ENCODE measurements at places on chromosomes 2 and 18. TPM values are rescaled to one million over a fixed set of nuclear protein-coding genes. Genes with fewer than 3 reads are reported as not detected.

Gene TUBA4B
- 0.26 TPM for total RNA-seq

Gene TOGARAM2
- 0.12 TPM for total RNA-seq

Gene ASB18
- total RNA-seq = not detected

Gene DNER
- 9.1 TPM for total RNA-seq

Gene KCNF1
- 36.5 TPM for total RNA-seq

Gene DNAJC5G
- total RNA-seq = not detected

Gene TGFA
- total RNA-seq = 7.4 TPM

Gene VIT
- not detected for total RNA-seq

Gene SERPINB10
- total RNA-seq = 0.22 TPM

Gene DLGAP1
- total RNA-seq = 0.09 TPM

Gene IL1R2
- total RNA-seq = 0.71 TPM

Gene ATP6V1C2
- 0.26 TPM for total RNA-seq

Gene KCNG2
- total RNA-seq = not detected

Gene ZNF519
- total RNA-seq = 2.1 TPM

Data from A549 treated with DMSO at 1 μM for 4 hours (cell line).